ENCODE measurements at places on chromosomes 12 and 14.

- DNase-seq = no peak
Measured at GRCh38 chr12:6773590-6774351, 1.5 kb downstream of the LAG3 start.

DNA sequence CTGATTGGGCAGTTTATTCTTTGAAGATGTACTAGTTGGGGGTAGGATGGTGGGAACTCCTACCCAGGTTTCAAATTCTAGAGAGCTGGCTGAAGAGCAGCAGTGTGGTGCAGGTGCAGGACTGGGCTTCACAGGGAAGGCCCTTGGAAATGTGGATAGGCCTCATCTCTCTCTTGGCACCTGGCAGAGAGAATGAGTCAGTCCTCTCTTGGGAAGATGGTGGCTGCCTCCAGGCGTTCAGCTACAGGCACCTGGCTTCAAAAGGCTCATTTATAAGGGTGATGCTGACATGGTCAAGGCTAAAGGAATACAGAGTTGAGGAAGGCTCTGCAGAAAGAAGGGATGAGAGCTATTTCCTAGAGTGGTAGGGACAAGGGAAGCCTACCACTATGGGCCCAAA, 179.7 kb upstream of the VASH1 start:
- no peak for DNase-seq

DNA sequence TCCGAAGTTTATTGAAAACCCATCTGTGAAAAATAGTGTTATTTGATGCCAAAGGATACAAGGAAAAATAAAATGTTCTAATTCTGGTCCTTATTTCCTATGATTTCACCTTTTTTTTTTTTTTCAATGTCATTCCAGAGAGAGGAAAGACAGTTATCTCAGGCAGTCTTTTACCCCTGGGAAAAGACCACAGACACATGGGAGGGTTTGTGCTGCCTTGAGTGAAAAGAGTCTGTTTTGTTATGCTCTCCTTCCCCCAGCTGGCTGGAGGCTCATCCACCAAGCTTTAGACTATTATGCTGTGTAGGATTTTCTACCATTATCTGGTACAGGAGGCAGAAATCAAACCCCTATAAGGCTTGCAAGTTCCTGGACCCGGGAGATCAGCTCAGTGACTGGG, 151.8 kb downstream of the CRADD start:
- DNase-seq = no peak

- DNase-seq = no peak
Measured at GRCh38 chr12:118098401-118098800, 5.4 kb downstream of the VSIG10 start.

DNA sequence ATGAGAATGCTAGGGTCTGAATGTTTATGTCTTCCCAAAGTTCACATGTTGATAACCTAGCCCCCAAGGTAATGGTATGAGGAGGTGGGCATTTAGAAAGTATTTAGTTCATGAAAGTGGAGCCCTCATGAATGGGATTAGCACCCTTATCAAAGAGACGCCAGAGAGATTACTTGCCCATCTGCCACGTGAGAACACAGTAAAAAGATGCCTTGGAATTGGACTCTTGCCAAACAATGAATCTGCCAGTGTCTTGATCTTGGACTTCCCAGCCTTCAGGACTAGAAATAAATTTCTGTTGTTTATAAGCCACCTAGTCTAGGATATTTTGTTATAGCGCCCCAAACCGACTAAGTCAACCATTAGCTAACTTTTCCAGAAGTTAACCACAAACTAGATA, 92.0 kb upstream of the SLC38A4 start:
- DNase-seq = no peak

GRCh38 chr12:51391283-51392123, at the start of gene GALNT6:
Gene GALNT6, minus strand, starts transcription at chr12:51391406. Its CDS starts 11,625 bp downstream, at chr12:51379781.
- DNase-seq = no peak

- no peak for DNase-seq
Measured at GRCh38 chr12:6827982-6828780, at the start of gene P3H3. Gene P3H3, plus strand, starts transcription at chr12:6828407. Its CDS starts 34 bp downstream, at chr12:6828441.

DNA sequence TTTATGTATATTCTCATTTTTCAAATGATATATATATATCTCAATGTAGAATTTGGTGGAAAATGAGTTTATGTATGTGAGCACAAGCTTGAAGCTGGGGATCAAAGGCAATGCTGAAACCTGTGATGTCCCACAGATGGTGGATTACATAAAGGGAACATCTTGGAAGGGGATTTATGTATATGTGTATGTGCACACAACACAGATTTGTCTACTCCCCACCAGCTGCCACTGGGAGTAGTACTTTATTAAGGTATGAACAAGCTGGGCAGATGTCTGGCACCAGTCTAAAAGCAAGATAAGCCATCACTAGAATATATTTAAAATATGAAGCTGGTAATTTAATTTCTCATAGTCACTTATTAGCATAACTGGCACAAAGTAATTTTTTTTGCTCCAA, 895.6 kb downstream of the SLC6A15 start:
- DNase-seq = no peak

- DNase-seq = no peak
Measured at GRCh38 chr14:54487771-54488170, 1.0 kb downstream of the GMFB start.

- DNase-seq = no peak
Measured at GRCh38 chr12:21476949-21477348, 24.5 kb downstream of the RECQL start.

GRCh38 chr12:80756875-80757274, 40.2 kb downstream of the MYF5 start:
- DNase-seq = no peak

DNA sequence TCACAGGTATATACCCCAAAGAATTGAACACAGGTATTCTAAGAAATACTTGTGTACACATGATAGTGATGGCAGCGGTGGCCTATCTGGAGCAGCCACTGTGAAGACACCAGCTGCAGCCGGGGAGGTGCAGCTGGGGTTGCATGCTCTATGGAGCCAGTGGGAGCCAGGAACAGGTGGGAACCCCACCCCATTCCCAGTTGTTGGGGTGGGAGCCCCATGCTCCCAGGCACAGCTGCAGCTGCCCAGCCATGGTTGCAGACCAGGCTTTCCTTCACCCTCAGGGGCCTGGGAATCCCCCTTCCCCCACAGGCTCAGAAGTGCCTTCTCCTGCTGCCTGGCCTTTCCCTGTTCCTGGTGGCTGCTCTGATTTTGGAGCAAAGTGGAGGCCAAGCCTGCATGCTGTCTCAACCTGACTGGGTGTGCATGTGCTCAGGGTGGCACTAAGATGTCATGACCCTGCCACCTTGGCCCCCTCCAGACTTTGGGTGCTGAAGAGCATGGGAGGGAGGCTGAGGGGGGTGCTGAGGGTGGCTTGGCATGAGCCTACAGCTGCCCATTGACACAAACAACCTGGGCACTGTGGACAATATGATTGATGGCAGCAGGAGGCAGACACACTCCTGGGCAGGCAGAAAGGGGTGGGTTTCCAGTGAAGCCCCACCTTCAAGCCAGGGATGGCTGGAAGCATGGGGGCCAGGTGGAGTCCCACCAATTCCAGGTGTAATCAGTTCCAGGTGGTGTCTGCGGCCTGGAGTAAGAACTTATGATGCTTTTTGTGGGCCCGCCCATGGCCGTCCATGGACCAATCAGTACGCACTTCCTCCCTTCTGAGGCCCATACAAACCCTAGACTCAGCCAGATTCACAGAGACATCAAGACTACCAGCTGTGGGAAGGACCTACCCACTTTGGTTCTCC, 234.7 kb downstream of the ADGRD1 start:
- no peak for DNase-seq

- no peak for DNase-seq
Measured at GRCh38 chr12:38711054-38711453, 194.3 kb downstream of the CPNE8 start.

- no peak for DNase-seq
Measured at GRCh38 chr14:30569216-30569902, 10.4 kb downstream of the G2E3 start.

DNA sequence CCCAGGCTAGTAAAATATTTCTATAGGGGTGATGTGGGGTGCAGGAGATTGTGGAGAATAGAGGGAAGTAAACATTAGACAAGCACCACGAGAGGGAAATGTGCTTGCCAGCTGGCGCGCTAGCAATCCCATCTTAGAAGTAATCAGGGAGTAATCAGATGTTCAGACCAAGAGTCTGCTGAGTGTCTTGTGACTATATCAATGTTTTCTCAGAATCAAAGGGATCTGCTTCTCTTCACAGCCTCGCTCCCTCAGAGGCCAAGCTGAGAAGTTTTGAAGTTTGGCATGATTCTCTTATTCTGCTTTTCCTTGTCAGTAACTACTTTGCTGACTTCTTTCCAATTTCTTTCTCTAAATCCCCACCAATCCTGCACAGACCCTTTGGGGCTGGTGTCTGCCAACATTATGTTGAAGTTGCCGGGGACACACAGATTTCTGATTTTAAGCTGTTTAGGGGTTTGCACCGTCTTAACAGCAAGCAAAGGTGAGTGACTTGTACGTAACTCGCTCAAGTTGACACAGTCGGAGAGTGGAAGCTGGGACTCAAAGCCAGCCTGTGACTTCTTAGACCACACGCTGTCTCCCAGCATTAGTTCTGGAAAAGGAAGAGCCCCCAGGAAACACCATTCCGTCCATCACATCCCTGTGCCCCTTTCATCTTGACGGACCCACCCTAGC, 22.0 kb upstream of the TSPAN9 start:
- DNase-seq = no peak

GRCh38 chr12:56338308-56339157, at the start of gene IL23A:
Gene IL23A, plus strand, starts transcription at chr12:56338884. Its CDS starts 161 bp downstream, at chr12:56339045.
- no peak for DNase-seq

GRCh38 chr12:56695327-56696101, 7.4 kb upstream of the PTGES3 start:
- DNase-seq = no peak

GRCh38 chr12:9064201-9064814, 51.4 kb downstream of the A2M start:
- peak; percentile 39 for DNase-seq

GRCh38 chr14:98602983-98603382, 669.0 kb downstream of the BCL11B start:
- no peak for DNase-seq

Measured in left renal pelvis (tissue), 4 donors.